Activated naive CD4-positive, alpha-beta T cell treated with anti-CD3 and anti-CD28 coated beads for 36 hours (primary cell): ENCODE measurements at places on chromosomes 2 and 18. TPM values are rescaled to one million over a fixed set of nuclear protein-coding genes. Genes with fewer than 3 reads are reported as not detected.

The CNDP1 gene
- not detected for total RNA-seq

The BOK gene
- not detected for total RNA-seq

DNA sequence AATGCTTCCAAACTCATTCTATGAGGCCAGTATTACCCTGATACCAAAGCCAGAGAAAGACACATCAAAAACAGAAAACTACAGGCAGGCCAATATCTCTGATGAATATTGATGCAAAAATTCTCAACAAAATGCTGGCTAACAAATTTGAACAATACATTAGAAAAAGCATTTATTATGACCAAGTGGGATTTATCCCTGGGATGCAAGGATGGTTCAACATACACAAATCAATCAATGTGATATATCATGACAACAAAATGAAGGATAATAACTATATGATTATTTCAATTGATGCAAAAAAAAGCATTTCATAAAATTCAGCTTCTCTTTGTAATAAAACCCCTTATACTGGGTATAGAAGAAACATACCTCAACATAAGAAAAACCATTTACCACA, 550.9 kb downstream of the ADCYAP1 start:
- no peaks in the 10 kb centered on the region for H3K36me3 ChIP-seq
- H3K4me3 ChIP-seq = no peak overlapping the region
- no peak overlapping the region for H3K27ac ChIP-seq
- no peaks in the 10 kb centered on the region for H3K27me3 ChIP-seq

DNA sequence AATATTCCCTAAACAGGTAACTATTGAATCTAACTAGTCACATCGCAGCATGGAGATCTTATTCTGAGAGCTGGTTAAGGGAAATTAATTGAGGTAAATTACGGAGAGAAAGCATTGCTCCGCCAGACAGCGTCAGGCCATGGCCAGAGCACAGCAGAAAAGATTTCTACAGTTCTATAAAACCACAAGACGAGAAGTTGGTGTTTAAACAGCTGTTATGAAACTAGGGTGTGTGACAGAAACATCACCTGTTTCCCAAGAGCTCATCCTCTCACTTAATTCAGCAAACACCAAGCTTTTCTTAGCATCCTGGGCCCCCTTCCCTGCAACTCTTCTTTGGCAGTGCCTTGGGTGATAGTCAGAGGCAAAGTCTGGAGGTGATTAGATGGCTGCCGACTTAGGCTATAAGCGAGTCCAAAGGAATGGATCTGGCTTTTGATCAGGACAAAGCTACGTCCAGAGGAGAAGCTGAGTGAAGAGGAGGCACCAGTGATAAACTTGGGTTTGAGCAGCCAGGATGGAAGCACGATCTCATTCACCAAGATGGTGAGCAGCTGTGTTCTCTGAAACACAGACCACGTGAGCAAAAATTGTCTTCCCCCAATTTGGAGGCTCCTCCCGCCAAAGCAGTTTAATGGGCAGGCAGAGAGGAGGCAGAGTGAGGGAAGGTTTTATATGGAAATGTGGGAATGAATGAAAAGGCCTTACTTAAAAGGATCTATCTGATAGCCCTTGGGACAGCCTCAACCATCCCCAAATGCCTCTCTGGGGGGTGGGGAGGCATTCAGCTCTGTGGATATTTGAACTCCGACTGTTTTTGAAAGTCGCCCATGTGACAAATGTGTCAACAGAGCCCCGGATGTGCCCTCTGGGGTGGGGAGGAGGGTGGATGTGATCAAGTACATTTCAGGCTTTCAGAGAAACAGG, 57.8 kb downstream of the PKDCC start:
- H3K4me3 ChIP-seq = no peak overlapping the region
- no peaks in the 10 kb centered on the region for H3K27me3 ChIP-seq
- no peaks in the 10 kb centered on the region for H3K36me3 ChIP-seq

DNA sequence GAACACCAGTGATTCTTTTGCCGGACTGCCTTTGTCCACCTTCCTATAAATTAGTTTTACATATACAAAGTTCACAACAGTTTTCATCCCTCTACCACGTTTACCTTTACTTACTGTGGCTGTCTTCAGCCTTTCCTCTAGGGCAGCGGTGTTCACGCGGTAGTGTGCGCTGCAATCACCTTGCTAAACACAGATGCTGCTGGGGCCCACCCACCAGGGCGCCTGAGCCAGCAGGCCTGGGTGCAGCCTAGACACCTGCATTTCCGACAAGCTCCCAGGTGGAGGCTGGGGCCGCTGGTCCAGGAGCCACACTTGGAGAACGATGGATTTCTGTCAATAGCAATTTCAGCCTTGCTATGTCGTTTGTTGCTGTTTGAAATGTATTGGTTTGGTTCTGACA, 83.1 kb downstream of the NDUFA10 start:
- H3K4me1 ChIP-seq = peaks cover 9% of the 10 kb centered on the region
- H3K4me3 ChIP-seq = no peak overlapping the region
- H3K27me3 ChIP-seq = no peaks in the 10 kb centered on the region
- no peak for DNase-seq
- no peak overlapping the region for H3K27ac ChIP-seq

DNA sequence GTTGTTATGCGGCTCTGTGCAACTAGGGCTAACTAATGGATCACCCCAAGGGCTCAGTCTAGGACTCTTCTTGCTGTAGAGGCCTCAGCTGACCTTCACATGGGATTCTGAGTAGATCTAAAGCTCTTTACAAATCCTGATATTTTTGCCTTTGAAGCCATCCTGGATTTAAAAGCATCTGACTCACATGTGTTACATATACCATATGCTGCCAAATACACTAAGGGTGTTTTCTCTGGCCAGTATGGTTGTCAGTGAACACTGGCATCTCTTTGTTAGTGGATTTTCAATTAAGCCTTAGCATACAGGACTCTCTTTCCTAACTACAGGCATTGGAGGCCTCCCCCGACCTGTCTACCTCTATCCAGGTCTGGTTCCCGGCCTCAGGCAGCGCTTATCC, 992.8 kb upstream of the FANCL start:
- no peaks in the 10 kb centered on the region for H3K27me3 ChIP-seq
- H3K27ac ChIP-seq = no peak overlapping the region
- H3K36me3 ChIP-seq = no peaks in the 10 kb centered on the region
- H3K4me1 ChIP-seq = no peaks in the 10 kb centered on the region
- DNase-seq = no peak
- H3K4me3 ChIP-seq = no peak overlapping the region

- DNase-seq = no peak
- H3K4me1 ChIP-seq = no peaks in the 10 kb centered on the region
- H3K36me3 ChIP-seq = no peaks in the 10 kb centered on the region
- H3K27ac ChIP-seq = no peak overlapping the region
These were observed 272.9 kb downstream of the CDH20 start for GRCh38 chr18:61606068-61606660.

DNA sequence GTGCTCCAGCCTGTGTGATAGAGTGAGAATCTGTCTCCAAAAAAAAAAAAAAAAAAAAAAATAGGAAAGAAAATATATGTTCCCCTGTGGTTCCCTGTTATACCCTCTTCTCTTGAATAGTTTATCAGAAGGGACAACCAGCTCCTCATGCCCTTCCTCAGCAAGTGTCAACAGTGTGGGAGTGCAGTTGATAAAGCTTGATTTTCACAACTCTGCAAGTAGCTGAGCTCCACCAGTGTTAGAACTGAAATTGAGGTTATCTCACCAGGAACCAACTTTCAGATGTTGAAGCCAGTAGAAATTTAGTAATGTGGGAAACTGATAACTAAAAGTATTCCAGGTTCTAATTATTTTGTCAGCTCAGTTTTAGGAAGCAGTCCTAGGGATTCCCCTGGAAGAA, 25.1 kb downstream of the NEDD4L start:
- H3K27ac ChIP-seq = no peak overlapping the region
- no peak overlapping the region for H3K4me3 ChIP-seq
- H3K36me3 ChIP-seq = no peaks in the 10 kb centered on the region
- DNase-seq = no peak
- H3K4me1 ChIP-seq = no peaks in the 10 kb centered on the region
- peaks cover 10% of the 10 kb centered on the region for H3K27me3 ChIP-seq

- H3K36me3 ChIP-seq = peaks cover 52% of the 10 kb centered on the region
- H3K4me1 ChIP-seq = peaks cover 91% of the 10 kb centered on the region
- H3K4me3 ChIP-seq = no peak overlapping the region
- H3K27me3 ChIP-seq = no peaks in the 10 kb centered on the region
These were observed 24.4 kb downstream of the LBH start for GRCh38 chr2:30255466-30256408.

GRCh38 chr18:8424917-8425725, 184.1 kb upstream of the RAB12 start:
- H3K27ac ChIP-seq = no peak overlapping the region
- no peaks in the 10 kb centered on the region for H3K4me1 ChIP-seq
- no peak overlapping the region for H3K4me3 ChIP-seq
- DNase-seq = no peak
- H3K36me3 ChIP-seq = no peaks in the 10 kb centered on the region

DNA sequence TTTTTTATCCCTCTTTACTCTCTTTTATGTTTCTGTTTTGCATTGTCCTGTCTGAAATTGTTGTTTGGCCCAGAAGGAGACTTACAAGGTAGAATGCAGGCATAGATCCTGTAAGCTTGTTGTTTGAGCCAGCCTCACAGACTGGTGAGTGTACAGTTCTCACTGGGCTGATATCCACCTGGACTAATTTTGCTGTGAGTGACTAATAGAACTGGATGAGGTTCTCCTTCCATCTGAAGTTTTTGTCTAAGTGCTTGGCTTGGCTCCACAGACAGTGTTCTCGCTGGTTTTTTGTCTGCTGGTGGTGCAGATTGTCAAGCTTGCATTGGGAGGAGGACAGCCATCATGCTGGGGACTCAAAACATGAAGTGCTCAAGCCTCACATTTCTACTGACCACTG, 495.7 kb downstream of the TSN start:
- no peaks in the 10 kb centered on the region for H3K36me3 ChIP-seq
- H3K4me3 ChIP-seq = no peak overlapping the region
- DNase-seq = no peak
- no peaks in the 10 kb centered on the region for H3K4me1 ChIP-seq
- peaks cover 1% of the 10 kb centered on the region for H3K27me3 ChIP-seq
- H3K27ac ChIP-seq = no peak overlapping the region

GRCh38 chr2:8761529-8762164, 75.8 kb downstream of the KIDINS220 start:
- no peak for DNase-seq
- no peak overlapping the region for H3K4me3 ChIP-seq
- H3K27ac ChIP-seq = no peak overlapping the region
- H3K36me3 ChIP-seq = peaks cover 34% of the 10 kb centered on the region

The SULT6B1 gene
- not detected for total RNA-seq

The IL1B gene
- total RNA-seq = not detected

DNA sequence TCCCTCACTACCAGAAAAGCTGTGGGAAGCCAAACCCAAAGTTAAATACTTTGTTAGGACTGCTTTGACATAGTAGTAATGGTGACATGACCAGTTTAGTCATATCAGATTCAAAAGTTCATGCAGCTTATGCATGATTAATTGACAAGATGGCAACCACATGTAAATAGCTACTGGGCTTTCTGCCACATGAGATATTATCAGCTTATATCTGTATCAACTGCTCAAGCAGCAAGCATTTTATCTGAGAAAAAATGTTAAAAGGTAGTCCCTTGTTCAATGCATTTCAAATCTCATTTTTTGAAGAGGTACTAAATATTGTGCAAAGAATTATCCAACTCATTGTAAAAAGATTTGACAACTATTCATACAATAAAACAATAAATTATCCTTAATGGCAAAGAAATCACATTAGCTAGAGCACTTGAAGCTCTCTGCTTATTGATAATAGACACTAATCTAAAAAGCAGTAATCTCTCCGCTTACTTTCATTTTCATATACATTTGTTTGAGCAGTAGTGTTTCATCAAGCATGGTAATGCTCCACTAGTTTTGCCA, 993.6 kb upstream of the NXPH2 start:
- no peaks in the 10 kb centered on the region for H3K27me3 ChIP-seq
- no peaks in the 10 kb centered on the region for H3K4me1 ChIP-seq
- no peak for DNase-seq
- no peaks in the 10 kb centered on the region for H3K36me3 ChIP-seq
- no peak overlapping the region for H3K27ac ChIP-seq

DNA sequence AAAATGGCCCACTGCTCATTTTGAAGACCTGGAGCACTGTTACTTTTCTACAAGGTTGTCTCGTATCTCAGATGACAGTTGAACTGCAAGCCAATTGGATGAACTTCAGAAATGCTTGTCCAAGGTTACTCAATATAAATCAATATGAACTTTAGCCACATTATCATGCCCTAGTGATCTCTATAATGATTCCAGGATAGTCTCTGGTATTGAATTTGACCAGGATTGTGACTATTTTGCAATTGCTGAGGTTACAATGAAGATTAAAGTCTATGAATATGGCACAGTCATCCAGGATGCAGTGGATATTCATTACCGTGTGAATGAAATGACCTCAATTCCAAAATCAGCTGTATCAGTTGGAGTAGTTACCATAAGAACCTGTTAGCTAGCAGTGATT, 196.0 kb upstream of the RAB12 start:
- no peak overlapping the region for H3K27ac ChIP-seq
- H3K27me3 ChIP-seq = peaks cover 3% of the 10 kb centered on the region
- no peaks in the 10 kb centered on the region for H3K36me3 ChIP-seq
